ENCODE measurements at places on chromosomes 16 and 17.

DNA sequence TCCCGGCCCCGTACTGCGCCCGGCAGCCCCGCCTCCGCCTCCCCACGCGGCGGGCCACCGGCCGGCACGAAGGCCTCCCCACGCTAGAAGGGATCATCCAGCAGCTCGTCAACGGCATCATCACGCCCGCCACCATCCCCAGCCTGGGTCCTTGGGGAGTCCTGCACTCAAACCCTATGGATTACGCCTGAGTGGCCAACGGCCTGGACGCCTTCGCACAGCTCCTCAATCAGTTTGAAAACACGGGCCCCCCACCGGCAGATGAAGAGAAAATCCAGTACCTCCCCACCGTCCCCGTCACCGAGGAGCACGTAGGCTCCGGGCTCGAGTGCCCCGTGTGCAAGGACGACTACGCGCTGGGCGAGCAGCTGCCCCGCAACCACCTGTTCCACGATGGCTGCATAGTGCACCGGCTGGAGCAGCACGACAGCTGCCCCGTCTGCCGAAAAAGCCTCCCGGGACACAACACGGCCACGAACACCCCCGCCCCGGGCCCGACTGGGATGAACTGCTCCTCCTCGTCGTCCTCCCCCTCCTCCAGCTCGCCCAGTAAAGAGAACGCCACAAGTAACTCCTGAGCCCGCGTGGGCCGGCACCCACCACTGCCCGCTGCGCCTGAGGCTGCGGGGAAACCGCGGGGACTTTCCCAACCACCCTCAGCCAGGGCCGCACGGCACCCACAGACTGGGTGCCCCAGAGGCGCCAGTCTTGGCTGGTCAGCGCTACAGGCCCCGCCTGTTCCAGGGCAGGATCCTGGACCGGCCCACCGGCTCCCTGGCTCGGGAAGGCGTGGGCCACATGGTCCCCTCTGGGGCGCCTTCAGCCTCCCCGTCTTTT, 39.0 kb upstream of the AKAP1 start:
- DNase-seq, result no peak

- no peak for DNase-seq
Observed at GRCh38 chr16:51565184-51565583, 414.1 kb upstream of the SALL1 start.

GRCh38 chr17:19363460-19364035, 1.0 kb upstream of the B9D1 start:
- no peak for DNase-seq

DNA sequence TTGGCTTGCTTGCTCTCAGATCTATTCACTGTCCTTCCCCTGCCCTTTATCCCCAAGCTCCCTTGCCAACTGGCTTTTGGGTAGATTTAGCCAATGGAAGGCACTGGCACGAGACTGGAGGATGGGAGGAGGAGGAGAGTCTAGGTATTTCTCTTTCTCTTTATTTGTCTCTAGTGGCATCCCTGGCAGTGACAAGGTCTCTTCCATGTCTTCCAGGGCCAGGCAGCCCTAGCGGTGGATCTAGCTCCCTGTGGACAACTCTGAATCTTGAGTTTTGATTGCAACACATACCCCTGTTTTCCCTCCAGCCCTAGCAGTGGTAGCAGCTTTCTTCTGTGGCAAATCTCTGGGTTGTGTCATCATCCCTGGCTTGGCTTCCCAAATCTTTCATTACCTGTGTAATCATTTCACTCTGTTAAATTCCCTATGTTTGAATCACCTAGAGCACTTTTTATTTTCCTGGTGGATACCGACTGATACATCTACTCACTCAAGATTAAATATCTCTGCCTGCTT, 171.1 kb upstream of the IRX6 start:
- no peak for DNase-seq

DNA sequence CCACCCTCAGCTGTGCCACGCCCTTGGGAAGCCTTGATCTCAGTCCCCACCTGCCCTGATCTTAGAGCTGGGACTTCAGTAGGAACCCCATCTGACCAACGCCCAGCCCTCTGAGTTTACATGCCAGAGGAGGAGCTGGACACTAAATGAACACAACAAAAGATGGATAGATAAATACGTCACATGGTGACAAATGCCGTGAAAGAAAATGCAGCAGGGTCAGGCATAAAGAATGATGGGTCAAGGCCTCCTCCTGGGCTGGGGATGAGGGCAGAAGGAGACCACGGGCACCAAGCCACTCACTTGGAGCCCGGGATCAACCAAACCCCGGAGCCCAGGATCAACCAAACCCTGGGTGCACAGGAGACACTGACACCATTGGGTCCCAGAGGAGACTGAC, 354.9 kb downstream of the C16orf95 start:
- DNase-seq, result no peak

- peak; percentile 58 for DNase-seq
Observed at GRCh38 chr16:83952940-83953795, at the start of gene OSGIN1. TSS of gene OSGIN1 (plus strand) at chr16:83953240. CDS start at chr16:83957672, 4,432 bp downstream.

DNA sequence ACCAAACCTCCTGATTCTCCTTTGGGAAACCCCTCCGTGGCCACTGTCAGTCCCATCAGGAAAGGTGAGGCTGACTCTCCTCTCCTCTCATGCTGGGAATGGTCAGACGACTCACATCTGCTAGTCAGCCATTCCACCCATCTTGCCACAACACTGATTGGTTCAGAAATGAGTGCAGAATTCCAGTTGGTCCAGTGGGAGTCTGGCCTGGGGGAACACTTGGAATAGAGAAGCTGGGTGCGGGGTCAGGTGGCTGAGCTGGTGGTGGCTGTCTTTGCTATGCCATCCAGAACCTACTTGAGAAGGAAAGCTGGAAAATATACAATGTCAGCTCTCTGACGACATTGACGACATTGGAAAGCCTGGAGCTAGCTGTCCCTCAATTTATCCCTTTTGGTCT, 23.6 kb upstream of the PLLP start:
- DNase-seq, result no peak

- DNase-seq, result no peak
Observed at GRCh38 chr17:73042809-73043685, 49.4 kb downstream of the SLC39A11 start.

- no peak for DNase-seq
Observed at GRCh38 chr17:3762922-3763776, 37.8 kb downstream of the ITGAE start.

DNA sequence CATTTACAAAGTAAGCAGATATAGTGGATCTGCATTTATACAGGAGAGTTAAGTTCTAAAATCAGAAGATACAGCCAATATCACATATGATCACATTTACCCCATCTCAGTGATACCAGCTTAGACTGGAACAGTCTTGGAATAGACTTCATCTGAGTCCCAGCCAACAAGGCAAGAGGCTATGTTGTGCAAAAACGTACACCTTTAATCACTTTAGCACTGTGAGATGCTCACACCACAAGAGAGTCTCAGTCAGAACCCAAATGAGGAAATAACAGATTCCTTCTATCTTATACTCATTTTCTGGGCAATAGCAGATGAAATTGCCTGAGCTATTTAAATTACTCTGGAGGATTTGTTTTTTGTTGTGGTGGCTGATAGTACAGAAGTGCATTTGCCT, 145.6 kb downstream of the ANKFN1 start:
- DNase-seq, result no peak

DNA sequence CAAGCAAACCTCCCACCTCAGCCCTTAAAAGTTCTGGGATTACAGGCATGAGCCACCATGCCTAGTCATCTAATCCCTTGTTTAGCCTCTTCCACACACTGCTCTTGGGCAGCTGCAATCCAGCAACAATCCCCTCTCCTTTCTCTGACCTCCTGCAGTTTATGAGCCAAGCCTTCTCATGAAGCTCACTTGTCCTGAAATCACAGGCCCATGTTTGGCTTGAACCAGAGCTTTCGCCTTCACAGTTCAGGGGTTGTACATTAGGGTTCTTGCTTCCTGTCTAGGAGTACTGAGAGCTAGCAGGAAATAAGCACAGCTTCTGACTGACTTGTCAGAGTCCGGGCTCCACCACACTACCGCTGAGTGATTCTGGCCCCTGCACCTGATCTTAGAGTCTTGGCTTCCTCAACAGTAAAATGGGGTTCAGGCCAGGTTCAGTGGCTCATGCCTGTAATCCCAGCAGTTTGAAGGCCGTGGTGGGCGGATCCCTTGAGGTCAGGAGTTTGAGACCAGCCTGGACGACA, 16.3 kb downstream of the ERAL1 start:
- DNase-seq, result no peak

GRCh38 chr16:26561303-26561702, 505.4 kb upstream of the C16orf82 start:
- no peak for DNase-seq

DNA sequence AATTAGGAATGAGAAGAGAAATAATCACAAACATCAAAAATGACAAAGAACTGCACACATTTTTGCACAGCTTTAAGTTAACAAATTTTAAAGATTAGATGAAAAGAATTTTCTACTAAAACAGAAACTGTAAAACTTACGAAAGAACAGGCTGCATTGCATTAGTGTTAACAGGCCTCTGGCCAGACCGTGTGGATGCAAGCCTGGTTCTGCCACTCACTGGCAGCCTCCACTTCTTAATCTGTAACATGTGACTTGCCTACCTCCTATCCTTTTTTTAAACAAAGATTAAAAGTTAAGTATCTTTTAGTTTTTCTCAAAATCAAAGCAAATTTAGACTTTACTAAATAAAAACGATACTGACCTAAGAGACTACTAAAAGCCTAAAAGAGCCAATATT, 37.5 kb downstream of the CREBBP start:
- no peak for DNase-seq

DNA sequence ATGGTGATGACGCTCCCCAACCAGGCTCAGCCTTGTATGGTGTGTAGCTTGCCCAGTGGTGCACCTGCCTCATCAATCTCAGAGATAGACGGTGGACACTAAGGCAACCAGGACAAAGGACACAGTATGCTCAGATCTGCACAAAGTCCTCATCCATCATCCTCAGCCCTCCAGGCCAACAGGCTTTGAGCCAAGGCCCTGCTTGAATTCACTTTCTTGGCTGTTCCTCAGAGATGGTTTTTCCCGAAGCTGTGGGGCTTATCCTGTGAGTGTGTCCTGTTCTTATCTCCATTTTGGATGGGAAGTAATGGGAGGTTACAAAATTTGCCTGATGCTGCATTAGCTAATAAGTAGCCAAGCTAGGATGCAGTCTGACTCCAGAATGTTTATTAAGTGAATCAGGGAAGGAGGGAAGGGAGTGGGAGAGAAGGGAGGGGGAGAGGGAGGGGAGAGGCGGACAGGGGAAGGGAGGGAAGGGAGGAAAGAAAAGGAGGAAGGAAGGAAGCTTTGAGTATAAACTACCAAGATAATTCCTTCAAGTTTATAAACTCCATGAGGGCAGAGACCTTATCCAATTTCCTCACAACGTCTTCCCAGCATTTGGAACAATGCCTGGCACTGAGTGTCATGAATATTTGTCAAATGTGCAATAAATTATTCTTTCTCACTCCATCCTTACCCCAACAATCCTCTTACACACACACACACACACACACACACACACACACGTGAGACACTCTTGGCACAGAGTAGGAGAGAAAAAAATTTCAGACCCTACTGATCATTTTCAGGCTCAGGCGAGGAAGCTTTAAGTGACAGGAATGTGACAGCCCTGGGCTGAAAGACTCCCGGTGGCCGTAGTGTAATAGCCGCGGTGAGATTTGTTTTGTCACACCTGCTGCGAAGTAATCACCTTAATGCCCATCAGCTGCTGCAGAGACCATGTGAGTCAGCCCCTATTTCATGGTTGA, 84.3 kb downstream of the BMERB1 start:
- DNase-seq, result no peak

GRCh38 chr16:28189245-28189644, 22.5 kb downstream of the XPO6 start:
- no peak for DNase-seq

DNA sequence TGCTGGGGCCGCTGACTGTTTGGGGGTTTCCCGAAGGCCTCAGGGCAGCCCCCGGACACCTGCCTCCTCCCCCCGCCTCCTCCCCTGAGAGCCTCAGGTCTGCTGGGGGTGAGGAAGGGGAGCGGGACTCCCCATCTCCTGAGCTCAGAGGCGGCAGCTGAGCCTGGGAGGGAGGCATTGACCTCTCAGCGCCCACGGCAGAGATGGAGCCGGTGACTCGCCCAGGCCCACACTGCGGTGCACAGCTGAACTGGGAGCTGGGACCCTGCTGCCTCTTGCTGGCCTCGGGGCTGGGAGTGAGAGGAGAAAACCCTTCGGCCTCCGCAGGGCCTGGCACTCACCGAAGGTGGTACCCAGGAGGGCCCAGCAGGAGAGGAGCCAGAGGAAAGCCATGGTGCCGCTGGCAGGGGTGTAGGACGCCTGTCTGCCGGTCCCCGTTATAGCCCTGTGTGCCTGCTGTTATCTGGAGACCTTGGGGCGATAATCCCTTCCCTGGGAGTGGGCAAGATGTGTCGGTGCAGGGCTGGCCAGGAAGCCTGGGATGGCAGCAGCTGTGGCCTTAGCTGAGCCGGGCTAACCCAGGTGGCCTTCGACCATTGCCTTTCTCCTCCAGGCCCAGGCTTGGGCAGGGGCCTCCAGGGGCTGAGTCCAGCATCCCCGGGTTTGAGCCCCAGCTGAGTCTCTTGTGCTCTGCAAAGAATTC, at the start of gene CTRB2:
TSS of gene CTRB2 (minus strand) at position 413 of the 703 bp plus-strand sequence. CDS start at position 393, 20 bp downstream.
- no peak for DNase-seq

DNA sequence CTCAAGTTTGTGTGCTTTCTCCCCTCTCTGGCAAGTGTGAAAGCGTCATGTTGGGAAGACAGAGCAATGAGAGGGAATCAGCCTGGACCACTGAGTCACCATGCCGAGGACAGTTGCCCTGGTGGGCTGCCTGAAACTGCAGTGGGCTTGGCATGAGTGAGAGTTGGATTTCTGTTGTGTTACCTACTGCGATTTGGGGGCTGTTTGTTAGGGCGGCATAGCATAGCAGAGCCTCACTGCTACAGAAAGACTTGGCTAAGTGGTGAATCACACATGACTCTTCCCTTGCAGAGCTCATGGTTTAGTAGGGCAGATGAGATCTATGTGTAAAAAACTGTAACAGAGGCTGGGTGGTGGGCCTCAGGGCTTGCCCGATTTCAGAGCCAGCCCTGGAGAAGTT, 324.6 kb downstream of the C16orf95 start:
- DNase-seq, result no peak

GRCh38 chr17:79799174-79799537, 2.3 kb upstream of the CBX8 start:
- no peak for DNase-seq

DNA sequence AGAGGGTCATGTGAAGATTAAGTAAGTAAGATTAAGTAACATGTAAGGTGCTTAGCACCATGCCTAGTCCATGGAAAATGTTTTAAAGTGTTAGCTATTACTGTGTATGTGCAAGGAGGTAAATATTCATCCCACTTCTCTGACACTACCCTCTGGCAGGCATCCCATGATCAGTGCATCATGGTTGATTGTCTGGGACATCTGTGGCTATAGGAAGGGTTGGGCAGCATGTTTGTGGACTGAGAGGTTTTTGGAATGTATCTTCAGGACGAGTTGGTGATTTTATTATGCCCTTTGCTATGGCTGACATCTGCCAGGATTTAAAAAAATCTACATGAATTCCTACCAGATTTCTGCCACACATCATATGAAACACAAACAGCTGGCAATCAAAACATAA, 6.5 kb upstream of the TAOK1 start:
- DNase-seq, result no peak

- no peak for DNase-seq
Observed at GRCh38 chr16:59126486-59126885, 392.4 kb upstream of the GOT2 start.
